Esophagus squamous epithelium (tissue), 5 donors: ENCODE measurements at places on chromosomes 5 and 9. TPM values are rescaled to one million over a fixed set of nuclear protein-coding genes. Genes with fewer than 3 reads are reported as not detected.

BASP1 gene
- total RNA-seq, result 15.9 TPM

SAPCD2 gene
- 8.2 TPM for total RNA-seq

SET gene
- total RNA-seq, result 216 TPM

- no peak for DNase-seq
These were observed 621.3 kb upstream of the ZNF608 start for GRCh38 chr5:125367702-125368101.

GRCh38 chr9:135403733-135404450, 75.7 kb upstream of the PPP1R26 start:
- no peak for DNase-seq

- no peak for DNase-seq
These were observed 35.7 kb downstream of the ELL2 start for GRCh38 chr5:95925939-95926338.

GRCh38 chr5:33675958-33676464, 215.8 kb downstream of the ADAMTS12 start:
- DNase-seq, result no peak
